Choroid plexus epithelial cell (primary cell): ENCODE measurements at places on chromosomes 11 and 22.

- peak; percentile 87 for DNase-seq
Observed at GRCh38 chr11:47886096-47886495, 37.9 kb upstream of the NUP160 start.

- DNase-seq, result peak; percentile 42
Observed at GRCh38 chr11:111603611-111604130, 1.4 kb downstream of the SIK2 start.

GRCh38 chr22:17007257-17007656, 765 bp downstream of the GAB4 start:
- DNase-seq, result no peak

DNA sequence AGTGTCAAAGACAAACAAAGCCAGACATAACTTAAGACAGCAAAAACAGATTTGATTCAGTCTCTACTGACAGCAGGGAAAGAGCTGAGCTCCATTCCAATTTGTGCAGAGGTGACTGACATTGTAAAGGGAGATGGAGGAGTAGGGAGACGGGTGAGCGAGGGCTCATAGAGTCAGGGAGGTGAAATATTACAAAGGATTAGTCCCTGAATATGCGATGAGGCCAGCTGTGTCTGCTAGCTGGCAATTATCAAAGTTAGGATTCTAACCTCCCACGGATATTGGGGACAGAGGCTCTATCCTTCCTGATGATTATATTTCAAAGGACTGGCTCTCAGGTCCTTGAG, 8.3 kb downstream of the PLAAT2 start:
- DNase-seq, result no peak

- DNase-seq, result no peak
Observed at GRCh38 chr11:14107050-14107430, 144.5 kb downstream of the SPON1 start.

- no peak for DNase-seq
Observed at GRCh38 chr11:94910270-94910669, 63.1 kb downstream of the CWC15 start.

DNA sequence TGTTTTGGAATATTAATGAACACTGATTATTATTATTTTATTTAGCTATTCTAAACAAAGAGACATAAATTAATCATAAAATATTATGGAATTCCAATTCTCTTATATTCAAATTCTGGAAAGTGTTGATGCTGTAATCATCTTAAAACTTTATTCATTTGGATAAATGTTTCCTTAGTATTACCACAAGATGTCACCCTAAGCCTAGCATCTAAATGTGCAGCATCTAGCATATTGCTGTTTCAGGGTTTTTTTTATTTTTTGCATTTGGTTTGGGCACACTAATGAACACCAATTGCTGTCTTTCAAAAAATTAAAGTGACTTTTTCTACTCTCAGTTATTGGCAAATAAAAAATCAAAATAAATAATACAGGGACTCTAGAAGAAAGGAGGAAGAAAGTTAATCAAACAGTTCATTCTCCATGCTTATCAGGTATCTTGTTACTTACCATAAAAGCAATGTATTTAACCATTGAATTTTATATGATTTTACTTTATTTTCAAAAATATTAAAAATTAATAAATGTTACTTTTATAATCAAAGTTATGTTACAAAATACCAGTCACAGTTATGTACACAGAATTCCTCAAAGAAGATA, 31.8 kb downstream of the DLG2 start:
- DNase-seq, result peak; percentile 74

- DNase-seq, result no peak
Observed at GRCh38 chr22:40031766-40032470, 37.2 kb downstream of the FAM83F start.

DNA sequence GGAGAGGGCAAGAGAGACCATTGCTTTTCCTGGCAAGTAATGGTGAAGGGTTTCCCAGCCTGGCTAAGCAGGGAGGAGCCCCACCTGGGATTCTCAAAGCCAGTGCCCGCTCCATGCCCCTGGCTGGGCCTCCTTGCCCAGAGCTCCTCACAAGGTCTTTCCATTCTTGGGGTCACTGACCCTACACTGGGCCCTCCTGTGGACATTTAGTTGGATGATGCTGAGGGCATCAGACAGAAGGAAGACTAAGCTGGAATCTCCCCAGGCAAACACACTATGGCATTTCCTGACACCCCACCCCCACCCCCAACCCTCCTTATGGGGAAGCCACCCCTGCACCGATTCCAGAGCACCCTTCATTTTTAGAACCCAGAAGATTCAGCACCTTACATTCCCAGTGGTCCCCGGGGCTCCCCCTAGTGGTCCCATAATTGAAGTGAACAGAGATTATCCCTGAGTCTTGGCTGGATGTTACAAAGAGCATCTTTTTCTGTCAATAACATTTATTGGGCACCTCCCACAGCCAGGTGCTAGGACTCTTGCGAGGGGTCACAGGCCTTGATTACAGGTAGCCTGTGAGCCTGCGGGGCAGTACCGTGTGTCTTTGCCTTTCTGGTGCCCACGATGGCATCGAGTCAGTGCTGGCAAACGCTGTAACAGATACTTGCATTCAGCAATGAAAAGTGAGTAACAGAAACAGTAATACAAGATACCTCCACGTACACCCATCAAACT, 548.5 kb downstream of the BUD13 start:
- DNase-seq, result peak; percentile 43

DNA sequence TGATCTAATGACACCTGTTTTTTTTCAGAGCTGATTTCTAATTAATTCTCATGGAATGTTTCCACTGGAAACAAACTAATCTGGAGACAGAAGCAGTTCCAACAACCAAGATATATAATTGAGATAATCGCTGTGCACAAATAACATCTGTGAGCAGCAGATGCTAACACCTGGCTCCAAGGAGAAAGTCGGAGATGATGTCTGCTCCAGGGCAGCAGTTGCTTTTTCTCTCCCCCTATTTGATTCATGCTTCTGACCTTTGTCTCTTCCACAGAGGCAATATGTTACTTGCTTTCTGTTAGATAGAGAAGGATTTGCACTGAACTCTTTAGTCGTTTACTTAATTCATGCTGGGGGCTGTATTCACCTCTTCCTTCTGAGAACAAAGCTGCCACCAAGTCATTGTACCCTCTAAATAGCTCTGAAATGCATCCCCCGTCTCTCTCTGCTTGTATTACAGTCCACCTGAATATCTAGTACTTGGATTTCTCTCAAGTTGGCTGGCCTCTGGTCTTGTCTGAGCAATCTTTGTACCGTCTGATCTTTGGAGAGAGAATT, 187.4 kb downstream of the MYO18B start:
- no peak for DNase-seq

- DNase-seq, result no peak
Observed at GRCh38 chr11:116104498-116105174, 600.4 kb upstream of the CADM1 start.

DNA sequence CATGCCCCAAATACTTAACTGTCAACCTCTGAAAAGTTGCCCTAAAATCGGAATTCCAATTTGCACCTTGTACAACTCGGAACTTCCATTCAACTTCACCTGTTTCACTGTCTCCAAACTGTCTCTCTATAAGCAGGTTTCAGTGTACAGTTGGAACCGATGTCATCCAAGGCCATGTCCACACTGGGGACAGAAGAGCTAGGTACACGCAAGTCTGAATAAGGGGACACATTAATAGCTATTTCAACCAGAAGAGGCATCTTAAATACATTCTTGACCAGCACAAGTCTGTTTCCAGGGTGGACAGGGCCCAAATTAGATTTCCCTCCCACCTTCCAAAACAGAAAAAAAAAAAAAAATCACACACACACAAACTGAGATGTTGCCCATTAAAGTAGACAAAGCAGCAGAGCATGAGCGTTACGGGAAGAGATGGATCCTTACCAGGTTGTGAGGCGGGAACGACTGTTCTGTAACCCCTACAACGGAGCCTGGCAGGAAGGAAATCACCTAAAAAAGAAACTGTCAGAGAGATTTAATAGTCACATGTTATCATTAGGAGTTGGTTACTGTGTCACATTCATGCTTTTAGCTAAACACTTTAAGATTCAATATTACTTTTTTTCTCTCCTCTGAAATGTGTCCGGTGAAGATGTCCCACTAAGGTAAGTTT, 1.7 kb downstream of the CREBZF start:
- DNase-seq, result no peak

- no peak for DNase-seq
Observed at GRCh38 chr22:17866127-17866526, 91.9 kb upstream of the BID start.

- no peak for DNase-seq
Observed at GRCh38 chr11:123579482-123579812, 75.0 kb downstream of the SCN3B start.

DNA sequence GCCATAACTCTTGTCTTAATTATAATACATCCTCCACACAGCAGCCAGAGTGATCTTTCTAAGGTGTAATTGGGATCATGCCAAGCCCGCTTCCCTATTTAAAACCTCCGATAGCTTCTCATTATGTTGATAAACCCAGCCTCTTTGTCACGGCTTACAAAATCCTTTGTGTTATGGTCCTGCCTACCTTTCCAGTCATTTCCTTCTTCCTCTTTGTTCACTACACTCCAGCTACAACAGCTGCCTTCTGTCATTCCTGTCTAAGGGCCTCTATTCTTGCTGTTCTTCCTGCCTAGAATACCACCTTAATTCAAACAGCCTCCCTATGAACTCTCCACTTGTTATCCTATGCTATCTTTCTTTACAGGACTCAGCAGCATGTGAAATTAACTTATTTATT, 70.6 kb upstream of the CAPRIN1 start:
- no peak for DNase-seq

GRCh38 chr11:102664001-102664752, 39.0 kb upstream of the MMP20 start:
- DNase-seq, result peak; percentile 14

DNA sequence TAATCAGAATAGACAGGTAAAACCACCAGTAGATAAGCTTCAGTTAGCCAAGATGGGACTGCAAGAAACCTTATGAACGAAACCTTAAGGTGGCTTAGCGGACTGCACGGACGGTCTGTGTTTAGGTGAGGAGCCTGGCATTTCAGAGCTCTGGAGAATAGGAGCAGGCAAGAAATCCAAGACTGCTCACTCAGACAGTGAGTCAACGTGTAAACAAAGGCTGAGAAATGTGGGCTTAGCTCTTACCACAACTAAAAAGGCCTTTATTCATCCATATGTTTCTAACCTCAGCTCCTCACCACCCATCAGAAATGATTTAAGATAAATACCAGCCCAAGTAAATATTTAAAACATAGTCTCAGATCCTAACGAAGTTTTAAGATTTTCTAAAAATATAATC, 657.7 kb downstream of the OPCML start:
- DNase-seq, result peak; percentile 67

- DNase-seq, result no peak
Observed at GRCh38 chr11:126072801-126073594, 10.3 kb upstream of the CDON start.

DNA sequence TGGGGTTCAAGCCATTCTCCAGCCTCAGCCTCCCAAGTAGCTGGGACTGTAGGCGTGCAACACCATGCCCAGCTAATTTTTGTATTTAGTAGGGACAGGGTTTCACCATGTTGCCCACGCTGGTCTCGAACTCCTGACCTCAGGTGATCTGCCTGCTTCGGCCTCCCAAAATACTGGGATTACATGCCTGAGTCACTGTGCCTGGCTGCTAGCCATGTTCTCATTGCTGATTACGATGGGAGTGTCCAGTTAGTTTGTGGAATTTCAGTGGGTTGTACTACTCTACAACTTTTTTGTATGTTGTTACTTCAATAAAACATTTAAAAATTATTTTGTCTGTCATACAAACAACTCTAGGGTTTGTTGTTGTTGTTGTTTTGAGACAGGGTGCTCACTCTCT, 4.8 kb upstream of the VPS11 start:
- peak; percentile 74 for DNase-seq

DNA sequence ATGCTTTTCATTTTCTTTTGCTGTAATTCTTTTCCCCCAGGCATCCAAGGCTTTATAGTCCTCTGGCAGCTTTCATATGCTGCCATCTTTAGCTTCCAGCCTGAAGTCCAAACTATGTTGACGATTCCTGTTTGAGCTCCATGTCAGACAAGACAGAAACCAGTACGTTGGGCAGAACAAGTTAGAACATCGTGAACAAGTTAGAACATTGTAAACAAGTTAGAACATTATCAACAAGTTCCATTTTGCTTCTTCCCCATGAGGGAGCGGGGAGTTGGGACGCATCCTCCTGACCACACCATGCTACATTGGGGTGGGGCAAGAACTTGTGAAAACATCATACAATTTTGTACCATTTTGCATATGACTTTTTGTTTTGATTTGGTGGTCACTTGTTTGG, 23.9 kb downstream of the GLB1L2 start:
- DNase-seq, result no peak

DNA sequence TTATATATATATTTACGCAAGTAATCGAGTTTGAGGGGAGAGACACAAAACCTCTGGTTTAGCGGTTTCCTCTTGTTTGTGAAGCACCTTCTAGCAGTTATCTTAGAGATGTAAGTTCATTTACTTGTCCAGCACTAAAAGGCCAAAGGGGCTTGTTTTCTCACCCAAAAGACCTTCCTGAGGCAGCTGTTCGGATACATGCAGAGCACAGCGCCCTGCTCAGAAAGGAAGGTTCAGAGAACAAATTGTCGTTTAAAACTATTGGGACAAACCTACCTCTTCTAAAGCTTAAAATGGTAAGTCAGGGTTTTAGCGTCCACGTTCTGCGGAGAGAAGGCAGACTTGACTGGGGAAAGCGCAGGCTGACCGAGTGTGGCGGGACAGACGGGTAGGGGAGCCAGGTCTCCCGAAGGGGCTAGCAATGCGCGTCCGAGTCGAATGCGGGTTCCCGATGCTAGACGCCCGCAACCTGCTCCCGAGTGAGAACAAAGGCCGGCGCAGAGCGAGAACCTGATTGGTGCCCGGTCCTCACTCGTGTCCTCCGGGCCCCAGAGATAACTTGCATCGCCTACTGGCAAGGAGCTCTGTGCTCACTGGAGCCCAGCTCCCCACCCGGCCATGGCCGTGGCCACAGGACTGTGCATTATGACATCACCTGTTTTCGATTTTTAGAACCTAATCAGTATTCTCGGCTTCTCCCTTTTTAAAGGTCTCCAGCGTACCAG, 1.0 kb upstream of the SESN3 start:
- DNase-seq, result peak; percentile 46

DNA sequence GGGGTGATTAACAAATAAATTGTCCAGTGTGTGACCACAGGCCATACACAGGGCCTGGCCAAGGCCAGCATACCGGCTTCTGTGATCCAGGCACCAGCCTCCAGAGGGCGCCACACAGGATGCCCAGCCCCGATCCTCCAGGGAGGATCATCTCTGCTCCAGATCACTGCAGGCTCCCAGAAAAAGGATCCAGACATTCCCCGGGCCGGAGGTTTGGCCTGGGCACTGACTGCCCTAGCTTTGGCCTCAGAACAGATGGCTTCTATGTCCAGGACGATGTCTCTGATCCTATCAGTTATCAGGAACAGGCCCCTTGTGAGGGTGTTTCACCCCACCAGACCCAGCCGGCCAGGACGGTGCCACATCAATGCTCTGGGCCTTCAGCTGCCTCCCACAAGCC, 74.5 kb upstream of the LMO1 start:
- DNase-seq, result peak; percentile 54

DNA sequence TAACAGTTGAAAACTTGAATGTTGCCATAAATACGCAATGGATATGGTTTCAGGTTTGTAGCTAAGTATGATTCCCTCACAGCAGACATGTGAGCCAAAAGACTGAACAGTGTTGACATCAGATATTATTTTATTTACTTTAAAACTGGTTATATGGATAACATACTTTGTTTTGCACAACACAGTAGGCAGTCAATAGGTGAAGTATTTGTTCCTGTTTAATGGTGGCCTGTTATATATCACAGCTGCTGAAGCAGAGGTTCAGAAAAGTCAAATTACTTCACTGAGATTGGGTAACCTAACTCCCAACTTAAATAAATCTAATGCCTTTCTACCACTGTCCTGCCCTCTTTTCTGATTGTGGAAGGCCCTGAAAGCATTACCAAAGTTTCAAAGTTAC, 44.6 kb downstream of the YAP1 start:
- peak; percentile 37 for DNase-seq
